ENCODE measurements at places on chromosomes 16 and 17. TPM values are rescaled to one million over a fixed set of nuclear protein-coding genes. Genes with fewer than 3 reads are reported as not detected.
A peak's percentile ranks its signal among the peaks of the same experiment; 100 is the strongest.

IRF8 gene
- 1.4 TPM for total RNA-seq

DNA sequence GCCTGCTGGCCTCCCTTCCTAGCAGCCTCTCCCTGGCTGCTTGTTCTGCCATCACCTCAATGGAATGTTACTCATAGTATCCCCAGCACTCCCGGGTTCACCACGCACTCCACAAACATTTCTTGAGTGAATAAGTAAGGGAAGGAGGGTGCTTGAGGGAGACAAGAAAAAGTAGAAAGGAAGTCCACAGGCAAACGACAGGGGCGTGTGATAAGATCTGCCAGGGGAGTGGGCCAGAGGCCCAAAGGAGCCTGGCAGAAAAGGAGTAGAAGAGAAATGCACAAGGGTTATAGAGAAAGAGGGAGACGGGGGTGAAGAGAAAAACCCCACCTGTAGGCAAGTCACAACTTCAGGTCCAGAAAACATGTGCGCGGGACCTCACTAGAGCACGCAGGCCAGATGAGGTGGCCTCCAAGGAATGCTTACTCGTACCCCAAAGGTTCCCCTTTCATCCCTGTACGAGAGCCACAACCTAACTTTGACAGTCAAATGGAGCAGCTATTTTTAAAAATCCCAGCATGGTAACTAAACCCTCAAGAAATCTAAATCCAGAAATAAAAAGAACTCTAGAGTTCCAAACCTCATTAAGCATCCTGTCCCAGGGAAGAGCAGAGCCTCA is 6.6 kb downstream of the ZDHHC7 start:
- no peak for DNase-seq

GRCh38 chr17:7590743-7591142 is 849 bp upstream of the SOX15 start:
- peak; percentile 74 for DNase-seq

SSTR5 gene
- not detected for total RNA-seq

LPO gene
- 0.62 TPM for total RNA-seq

- DNase-seq, result peak; percentile 29
These were observed 115.5 kb upstream of the SMURF2 start for GRCh38 chr17:64777415-64778239.

NAA60 gene
- total RNA-seq, result 42.6 TPM

- no peak for DNase-seq
These were observed 14.4 kb upstream of the ATP2A3 start for GRCh38 chr17:3978421-3979289.

GRCh38 chr17:55177855-55178217 is 86.9 kb upstream of the HLF start:
- no peak for DNase-seq

DNA sequence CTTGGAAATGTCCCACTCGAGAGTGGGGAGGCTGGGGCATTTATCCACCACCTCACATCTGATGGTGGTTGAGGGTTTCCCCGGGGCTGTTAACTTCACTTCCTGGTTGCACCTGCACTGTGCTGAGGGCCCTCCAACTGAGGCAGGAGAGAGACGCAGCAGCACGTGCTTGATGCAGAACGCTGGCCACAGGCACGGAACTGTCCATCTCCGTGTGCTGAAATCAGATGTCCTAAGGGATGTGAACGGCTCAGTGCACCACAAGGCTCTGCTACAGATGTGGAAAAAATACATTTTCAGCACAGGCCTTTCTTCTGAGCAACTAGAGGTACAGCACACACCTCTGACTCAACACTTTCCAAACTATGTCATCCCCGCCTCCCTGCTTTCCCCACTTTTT is 114.8 kb upstream of the C16orf82 start:
- DNase-seq, result no peak

FOXO3B gene
- 21.1 TPM for total RNA-seq

C17orf67 gene
- total RNA-seq, result 0.85 TPM

DNA sequence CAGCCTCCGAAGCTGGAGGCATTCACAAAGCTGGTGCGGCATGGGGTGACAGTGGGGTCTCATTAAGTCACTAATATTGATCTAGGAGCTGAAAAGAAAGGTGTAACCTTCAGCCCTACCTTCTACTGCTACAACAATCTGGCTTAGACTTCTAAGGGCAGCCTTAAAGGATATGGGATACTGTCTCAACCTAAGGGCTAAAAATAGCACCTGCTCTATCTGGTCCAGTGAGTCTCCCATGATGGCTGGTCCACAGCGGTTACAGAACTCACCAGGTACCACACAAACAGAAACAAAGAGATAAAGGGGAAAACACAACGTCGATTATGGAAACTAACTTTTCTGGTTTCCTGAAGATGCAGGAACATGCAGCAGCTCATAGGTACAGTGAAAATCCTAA is 115.8 kb downstream of the SMG6 start:
- DNase-seq, result no peak

SCNN1B gene
- 1.1 TPM for total RNA-seq

- DNase-seq, result no peak
These were observed 4.2 kb downstream of the CYTH1 start for GRCh38 chr17:78777881-78778280.

DNA sequence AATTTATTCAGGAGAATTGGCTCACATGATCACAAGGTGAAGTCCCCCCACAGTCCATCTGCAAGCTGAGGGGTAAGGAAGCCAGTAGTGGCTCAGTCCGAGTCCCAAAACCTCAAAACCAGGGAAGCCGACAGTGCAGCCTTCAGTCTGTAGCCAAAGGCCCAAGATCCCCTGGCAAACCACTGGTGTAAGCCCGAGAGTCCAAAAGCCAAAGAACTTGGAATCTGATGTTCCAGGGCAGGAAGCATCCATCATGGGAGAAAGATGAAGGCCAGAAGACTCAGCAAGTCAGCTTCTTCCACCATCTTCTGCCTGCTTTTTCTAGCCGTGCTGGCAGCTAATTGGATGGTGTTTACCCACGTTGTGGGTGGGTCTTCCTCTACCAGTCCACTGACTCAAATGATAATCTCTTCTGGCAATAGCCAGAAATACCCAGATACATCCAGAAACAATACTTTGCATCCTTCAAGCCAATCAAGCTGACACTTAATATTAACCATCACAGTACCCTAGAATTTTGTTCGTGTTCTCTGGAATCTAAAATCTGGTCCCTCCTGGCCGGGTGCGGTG is 40.4 kb downstream of the TMEM114 start:
- no peak for DNase-seq

DNA sequence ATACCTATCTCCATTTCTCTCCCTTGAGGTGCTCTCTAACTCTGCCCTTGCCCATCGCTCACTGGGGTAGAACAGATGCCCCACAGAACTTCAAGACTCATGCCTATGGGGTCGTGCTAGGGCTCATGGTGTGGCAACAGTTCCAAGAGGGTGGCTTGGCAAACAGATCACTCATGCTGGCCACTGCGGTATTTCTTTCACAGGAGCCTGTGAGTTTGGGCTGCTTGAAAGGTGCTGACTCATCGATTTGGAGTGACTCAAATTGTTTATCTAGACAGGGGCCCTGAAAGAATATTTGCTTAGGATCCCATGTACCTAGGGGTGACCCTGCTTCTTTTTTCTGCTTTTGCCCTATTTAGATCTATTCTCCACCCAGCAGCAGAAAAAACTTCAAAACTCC is 69.9 kb downstream of the IRX5 start:
- no peak for DNase-seq

DNA sequence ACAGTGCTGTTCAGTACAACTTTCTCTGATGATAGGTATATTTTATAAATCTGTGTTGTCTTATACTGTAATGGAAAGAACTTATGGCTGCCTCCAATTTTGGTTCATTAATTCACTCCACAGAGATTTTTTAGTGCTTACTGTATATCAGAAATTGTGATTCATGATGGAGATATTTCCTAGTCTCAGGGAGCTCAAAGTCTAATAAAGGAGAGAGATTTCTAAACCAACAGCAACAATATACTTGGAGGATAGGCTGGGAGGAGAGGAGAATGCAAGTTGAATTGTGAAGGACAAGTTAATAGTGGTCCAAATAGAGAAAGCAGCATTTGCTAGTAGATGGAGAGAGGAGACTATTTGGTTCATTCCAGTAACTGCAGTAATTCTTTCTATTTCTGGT is 63.5 kb downstream of the TANC2 start:
- no peak for DNase-seq

All from GM23338 (cell line).